ENCODE measurements at places on chromosomes 12 and 14.

GRCh38 chr12:98419081-98419794 lies 96.2 kb upstream of the TMPO start:
- DNase-seq: no peak

DNA sequence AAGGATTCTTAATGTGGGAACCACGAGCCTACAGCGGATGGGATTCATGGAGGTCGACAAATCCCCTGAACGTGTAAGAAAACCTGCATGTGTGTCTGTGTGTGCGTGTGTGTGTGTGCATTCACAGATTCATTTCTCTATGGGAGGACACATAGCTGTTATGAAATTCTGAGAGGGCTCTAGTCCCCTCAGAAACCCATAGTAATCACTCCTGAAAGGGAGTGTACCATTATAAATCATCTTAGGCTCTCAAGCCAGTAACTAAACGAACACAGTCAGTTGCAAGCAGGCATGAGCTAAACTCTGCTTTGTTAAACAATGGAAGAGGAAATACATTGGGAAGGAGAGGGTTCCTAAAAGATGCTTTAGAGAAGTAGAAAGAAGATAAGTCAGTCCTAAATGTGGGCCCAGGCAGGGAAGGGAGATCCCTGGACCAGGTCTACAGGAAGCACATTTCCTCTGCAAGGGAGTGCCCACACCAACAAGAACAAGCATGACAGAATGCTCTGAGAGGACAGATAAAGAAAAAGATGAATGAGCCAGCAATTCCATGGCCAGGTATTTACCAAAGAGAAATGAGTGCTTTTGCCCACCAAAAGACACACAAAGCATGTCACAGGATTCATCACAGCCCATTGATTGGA lies 91.3 kb downstream of the ITPR2 start:
- DNase-seq: no peak

- DNase-seq: no peak
Measured at GRCh38 chr14:34012978-34013720, 62.3 kb upstream of the EGLN3 start.

DNA sequence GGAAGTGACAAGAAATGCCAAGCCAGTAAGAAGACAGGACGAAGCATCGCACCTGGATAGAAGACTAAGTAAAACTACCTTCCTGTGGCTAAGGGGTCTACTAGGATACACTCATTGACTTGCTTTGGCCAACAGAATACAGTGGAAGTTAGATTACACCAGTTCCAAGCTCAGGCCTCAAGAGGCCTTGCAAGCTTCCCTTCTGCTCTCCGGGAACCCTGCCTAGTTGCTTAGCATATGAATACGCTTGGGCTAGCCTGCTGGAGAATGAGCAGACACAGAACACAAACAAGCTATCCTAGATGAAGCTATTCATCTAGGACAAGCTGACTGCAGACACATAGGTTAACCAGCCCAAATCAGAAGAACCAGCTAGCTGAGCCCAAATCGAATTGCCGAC lies 97.0 kb downstream of the DPF3 start:
- no peak for DNase-seq

GRCh38 chr12:94157981-94158411 lies 9.6 kb downstream of the PLXNC1 start:
- DNase-seq: no peak

GRCh38 chr12:71601546-71601945 lies 62.1 kb downstream of the ZFC3H1 start:
- DNase-seq: no peak

- DNase-seq: no peak
Measured at GRCh38 chr12:14689996-14690395, 6.4 kb downstream of the GUCY2C start.

GRCh38 chr12:89567691-89568239 lies 41.9 kb upstream of the POC1B start:
- DNase-seq: no peak

DNA sequence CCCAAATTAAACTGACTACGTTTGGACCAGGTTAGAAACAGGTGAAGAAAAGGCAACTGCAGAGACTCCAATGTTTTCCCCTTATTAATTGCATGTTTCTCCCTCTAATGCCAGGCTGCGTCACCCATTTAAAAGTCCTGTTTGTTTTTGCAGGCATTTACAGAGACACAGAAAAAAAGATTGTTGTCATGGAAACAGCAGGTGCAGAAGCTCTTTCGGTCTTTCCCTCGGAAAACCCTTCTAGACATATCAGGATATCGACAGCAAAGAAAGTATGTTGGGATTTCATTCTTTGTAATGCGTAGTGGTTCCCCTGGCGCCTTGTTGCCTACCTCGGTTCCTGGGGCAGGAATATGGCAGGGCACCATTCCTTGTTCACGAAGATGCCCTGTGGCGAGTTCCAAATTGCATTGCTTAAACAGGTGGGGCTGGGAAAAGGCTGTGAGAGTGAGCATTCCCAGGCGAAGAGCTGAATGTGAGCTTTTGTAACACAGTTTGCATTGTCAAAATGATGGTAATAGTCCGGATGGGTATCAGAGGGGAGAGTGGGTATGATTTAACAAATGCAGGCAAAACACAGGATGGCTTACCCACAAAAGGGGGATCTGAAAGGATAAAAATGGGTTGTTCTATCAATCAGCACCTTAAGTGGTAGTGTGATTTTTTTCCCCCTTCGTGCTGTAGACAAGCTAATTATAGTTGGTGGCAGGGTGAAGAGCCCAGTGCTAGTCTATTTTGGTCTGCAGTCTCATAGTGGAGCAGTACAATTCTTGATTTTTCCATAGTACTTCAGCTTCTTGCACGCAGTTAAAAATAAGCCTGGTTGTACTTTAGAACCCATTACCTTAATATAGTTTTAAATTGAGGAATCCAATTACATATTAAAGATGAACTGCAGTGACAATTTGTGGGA lies 132.4 kb downstream of the GCH1 start:
- no peak for DNase-seq

DNA sequence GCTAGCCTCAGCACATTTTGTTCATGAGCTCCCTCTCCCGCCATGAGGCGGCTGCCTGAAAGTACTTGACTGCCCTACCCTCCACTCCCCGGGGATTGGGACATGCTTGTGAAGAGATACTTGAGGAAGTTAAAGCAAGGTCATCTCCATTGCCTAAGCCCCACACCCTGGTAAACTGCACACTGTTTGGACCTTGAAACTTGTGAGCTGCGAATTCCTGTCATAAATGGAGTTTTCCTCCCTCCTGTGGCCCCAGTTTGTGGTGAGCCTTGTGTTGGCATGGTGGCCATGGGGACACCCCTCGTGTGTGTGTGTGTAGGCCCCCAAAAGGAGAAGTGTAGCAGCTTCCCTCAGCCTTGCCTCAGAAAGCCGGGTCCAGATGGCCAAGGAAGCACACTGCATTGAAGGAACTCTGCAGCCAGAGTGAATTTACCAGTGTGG lies 395.5 kb downstream of the ZFP36L1 start:
- no peak for DNase-seq

GRCh38 chr12:40215982-40216381 lies 8.8 kb upstream of the LRRK2 start:
- no peak for DNase-seq

GRCh38 chr12:52395761-52396434 lies 10.2 kb downstream of the KRT82 start:
- no peak for DNase-seq

- no peak for DNase-seq
Measured at GRCh38 chr14:78195431-78195830, 25.3 kb downstream of the NRXN3 start.

- DNase-seq: no peak
Measured at GRCh38 chr12:131493068-131493826, 217.6 kb upstream of the SFSWAP start.

DNA sequence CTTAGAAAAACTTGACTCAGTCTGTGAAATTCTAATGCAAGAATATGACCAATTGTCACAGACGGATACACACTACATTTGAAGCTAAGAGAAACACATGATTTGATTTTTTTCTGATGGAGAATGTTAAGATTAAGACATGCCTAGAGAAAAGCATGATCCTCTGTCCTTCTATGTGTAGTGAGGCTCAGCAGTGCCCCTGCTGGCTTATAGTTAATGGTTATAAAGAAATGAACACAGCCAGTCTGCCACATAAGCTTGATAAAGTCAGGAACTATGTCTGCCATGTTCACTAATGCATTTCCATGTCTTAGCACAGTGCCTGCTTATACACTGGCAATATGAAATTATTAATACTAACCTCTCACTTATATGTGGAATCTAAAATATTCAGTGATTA lies 168.1 kb upstream of the DAAM1 start:
- DNase-seq: no peak

DNA sequence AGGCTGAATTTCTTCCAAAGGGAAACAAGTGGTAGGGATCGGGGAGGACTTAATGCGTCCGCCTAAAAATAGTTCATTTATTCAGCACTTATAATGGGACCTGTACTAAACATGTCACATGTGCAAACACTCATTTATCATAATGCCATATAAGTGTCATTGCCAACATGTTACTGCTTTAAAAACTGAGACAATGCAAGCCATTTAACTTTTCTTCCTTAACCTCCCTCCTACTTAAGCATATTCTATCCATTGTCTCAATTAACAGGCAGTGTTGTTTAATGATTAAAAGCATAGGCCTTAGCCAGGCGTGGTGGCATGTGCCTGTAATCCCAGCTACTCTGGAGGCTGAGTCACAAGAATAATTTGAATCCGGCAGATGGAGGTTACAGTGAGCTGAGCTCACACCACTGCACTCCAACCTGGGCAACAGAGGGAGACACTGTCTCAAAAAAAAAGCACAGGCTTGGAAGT lies 13.5 kb upstream of the SCFD1 start:
- no peak for DNase-seq

GRCh38 chr12:85191-85666 lies 18.7 kb downstream of the IQSEC3 start:
- no peak for DNase-seq

- no peak for DNase-seq
Measured at GRCh38 chr12:3432868-3433267, 58.1 kb upstream of the PRMT8 start.

DNA sequence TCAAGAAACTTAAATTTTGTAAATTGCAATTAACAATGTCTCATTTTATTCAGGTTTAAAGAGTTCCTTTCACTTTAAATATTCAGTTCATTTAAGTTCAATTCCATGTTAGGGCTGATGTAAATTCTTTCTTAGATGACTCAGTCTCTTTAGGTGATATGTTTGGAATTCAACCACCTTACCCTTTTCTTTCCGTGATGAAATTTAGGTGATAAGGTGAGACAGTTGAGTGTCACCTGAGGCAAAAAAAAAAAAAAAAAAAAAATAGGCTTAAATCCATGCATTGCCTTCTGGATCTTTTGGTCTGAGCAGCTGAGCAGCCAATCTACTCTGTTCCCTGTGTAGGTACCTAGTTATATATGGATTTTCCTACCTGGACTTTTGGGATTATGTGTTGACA lies 299.5 kb downstream of the DAD1 start:
- DNase-seq: no peak

DNA sequence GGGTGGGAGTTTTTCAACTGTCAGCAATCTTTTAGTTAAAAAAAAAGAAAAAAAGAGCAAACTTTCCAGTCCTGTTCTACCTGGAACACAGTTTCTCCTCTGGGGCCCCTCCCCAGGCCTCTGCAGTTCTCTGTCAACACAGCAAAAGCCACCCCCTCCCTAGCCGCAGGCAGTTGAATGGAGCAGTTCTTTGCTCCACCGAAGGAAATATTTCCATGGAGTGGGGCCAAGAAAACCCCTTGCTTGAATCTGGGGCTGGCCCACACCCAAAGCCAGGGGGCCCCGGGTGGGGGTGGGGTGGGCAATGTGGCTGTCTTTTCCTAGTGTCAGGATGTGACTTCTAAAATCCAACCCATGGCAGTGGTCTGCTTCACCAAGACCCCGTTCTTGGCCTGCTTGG lies 5.0 kb upstream of the MEG3 start:
- DNase-seq: no peak

DNA sequence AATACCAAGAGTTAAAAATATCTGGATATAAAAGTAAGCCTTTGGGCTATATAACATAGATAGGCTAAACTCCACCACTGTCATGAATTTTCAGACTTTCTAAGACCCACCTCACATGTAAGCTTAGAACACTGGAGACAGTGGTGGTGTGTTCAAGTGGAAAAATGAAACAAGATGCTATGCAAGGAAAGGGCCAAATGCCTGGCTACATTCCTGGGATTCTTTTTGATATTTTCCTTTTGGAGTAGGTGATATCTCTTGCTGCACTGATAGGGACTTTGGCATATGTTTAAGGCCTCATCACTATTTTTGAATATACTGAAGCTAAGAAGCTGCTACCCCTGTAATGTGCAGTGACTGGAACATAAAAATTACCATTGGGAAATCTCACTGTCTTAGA lies 341.3 kb downstream of the SLC16A7 start:
- DNase-seq: no peak

DNA sequence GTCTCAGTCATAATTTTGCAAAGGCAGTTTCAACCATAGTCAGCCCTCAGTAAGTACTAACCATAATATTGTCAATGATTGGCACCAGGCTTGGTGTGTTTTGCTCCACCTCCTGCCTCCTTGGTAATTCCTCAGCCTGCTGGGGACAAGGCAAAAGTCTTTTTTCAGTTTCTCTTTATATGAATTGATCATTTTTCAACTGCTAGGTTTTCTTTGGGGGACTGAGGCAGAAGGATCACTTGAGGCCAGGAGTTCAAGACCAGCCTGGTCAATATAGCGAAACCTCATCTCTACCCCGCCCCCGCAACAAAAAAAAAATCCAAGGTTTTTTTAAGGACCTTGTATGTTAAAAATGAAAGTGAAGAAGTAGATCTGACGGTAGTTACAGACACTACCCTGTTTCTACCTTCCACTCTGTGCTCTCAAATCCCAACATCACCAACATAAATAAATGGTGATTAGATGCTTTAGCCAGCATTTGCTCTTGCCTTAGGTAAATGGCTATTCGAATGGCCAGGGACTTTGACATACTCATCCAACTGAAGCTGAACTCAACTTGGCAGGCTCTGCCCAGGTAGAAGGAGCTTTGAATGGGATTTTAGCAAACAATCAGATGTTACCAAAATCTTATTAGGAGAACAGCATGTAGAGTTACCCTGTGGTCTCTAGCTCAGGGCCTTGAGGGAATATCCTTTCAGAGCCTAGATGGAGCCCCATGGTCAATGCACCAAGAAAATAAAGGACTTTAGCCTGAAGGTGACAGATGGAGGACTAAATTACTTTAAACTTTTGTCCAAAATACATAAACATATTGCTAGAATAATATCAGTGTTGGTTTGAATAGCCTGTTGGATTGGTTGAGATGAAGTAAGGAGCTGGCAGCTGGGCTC lies 126.9 kb upstream of the AMIGO2 start:
- no peak for DNase-seq

GRCh38 chr14:65937079-65937959 lies 524.8 kb downstream of the FUT8 start:
- no peak for DNase-seq

GRCh38 chr14:31222834-31223233 lies 15.2 kb upstream of the HECTD1 start:
- no peak for DNase-seq

- DNase-seq: no peak
Measured at GRCh38 chr12:20576528-20576927, 118.6 kb upstream of the SLCO1C1 start.

- peak; percentile 74 for DNase-seq
Measured at GRCh38 chr12:110403976-110404682, 621 bp upstream of the ANAPC7 start.

GRCh38 chr14:50530794-50531365 lies 1.5 kb downstream of the MAP4K5 start:
- no peak for DNase-seq

All from stimulated activated CD4-positive, alpha-beta T cell treated with anti-CD3 and anti-CD28 coated beads, Interleukin-1b, Interleukin-23, amount 100 ng/mL, for 4 hours (primary cell).